Activated effector memory CD4-positive, alpha-beta T cell treated with anti-CD3 and anti-CD28 coated beads, Interleukin-2, amount 50 U/mL, for 16 hours (primary cell): ENCODE measurements at places on chromosomes 13 and 19.

GRCh38 chr13:77729502-77730221, 32.2 kb downstream of the SLAIN1 start:
- peak; percentile 65 for DNase-seq

GRCh38 chr19:34104557-34104956, 67.7 kb upstream of the LSM14A start:
- peak; percentile 38 for DNase-seq

DNA sequence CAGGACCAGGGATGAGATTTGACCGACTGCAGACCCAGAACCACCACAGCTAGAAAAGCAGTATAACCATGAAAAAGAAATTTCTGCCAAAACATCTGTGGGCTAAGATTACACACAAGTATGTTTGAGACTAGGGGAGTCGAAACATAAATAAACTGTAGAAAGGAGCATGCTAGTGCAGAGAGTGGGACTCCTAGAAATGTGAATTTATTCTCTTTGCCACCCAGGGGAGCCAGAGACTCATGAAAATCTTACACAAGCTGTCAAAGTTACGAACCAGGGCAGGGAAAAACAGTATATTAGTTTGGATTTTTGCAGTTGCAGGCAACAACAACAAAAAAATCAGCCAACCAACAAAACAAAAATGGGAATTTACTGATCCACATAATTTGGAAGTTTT, 12.3 kb upstream of the HSPH1 start:
- no peak for DNase-seq

GRCh38 chr19:18912933-18913332, 6.3 kb downstream of the COPE start:
- no peak for DNase-seq

DNA sequence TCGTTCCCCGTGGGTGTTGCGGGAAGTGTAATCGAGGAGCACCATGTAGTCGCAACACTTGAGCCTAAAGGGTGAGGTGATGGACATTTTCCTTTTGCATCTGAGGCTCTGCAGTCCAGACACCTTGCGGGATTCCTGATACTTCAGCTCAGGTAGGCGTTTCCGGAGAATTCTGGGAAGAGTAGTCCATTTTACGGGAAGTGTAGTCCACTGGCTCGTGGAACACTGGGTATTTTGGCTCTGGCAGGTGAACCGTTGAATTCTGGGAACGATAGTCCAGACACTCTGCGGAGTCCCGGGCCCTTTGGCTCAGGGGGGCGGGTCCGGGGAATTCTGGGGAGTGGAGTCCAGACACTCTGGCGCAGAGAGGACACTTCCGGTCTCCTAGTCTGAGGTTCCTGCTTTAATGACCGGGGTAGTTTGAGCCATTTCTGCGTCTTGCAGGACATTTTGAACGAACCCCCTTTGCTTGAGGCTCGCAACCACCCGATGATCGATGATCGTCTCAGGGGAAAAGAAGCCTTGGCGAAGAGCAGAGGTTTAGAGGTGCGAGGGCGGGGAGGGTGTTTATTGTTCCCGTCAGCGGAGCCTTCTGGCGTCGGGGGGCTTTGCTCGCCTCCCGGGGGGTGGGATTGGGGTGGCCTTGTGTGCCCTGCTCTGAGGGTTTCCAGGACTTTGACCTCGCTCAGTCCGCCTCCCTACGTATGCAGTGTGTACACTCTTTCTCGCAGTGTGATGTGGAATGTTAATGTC, at the start of gene ZNF223:
ZNF223 (plus strand) TSS at position 387 of the 753 bp plus-strand sequence. CDS start 3,141 bp downstream, outside the sequence.
- DNase-seq = peak; percentile 88

GRCh38 chr19:22622901-22623840, 11.0 kb upstream of the ZNF492 start:
- no peak for DNase-seq

DNA sequence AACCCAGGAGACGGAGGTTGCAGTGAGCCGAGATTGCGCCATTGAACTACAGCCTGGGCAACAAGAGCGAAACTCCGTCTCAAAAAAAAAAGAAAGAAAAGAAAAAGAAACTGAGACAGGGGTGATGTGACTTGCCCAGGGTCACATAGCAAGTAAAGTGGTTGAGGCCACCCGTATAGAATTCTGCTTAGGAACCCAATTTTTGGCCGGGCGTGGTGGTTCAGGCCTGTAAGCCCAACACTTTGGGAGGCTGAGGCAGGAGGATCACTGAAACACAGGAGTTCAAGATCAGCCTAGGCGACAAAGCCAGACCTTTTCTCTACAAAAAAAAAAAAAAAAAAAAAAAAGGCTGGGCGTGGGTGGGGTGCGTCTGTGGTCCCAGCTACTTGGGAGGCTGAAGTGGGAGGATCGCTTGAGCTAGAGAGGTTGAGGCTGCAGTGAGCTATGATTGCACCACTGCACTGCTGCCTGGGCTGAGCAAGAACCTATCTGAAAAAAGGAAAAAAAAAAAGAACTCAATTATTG, 1.3 kb downstream of the SNRPA start:
- no peak for DNase-seq

DNA sequence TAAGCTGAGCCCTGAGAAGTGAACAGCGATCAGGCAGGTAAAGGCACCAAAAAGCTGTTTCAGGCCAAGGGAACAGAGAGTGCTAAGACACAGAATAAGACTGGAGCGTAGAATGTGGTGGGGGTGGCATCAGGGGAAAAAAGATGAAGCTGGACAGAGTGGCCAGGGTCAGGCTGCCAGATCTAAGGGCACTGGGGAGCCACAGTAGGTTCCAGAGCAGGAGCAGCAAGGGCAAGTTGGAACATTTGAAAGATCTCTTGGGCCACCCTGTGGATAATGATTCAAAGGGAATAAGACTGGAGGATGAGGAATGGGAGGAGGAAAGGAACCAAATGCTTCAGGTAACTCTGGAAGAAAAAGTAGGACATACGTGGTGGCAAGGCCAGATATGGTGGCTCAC, 6.5 kb upstream of the PLIN3 start:
- DNase-seq = no peak

DNA sequence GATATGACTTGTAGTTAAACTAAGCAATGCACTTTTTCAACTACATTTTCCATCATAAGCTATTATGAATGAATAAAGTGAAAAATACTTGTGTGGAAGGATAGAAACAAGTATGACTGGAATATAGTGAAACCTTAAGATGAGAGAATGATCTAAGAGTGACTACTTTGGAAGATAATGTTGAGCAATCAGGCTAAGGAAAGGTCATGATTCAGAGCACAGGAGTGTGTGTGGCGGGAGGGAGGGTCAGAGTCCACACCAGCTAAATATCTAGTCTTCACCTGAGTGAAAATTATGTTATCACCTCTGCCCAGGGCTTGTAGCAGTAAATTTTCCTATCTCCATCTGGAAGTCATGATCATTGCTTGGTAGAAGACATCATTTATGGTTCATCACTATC, 833.4 kb upstream of the ATXN8OS start:
- DNase-seq = no peak

DNA sequence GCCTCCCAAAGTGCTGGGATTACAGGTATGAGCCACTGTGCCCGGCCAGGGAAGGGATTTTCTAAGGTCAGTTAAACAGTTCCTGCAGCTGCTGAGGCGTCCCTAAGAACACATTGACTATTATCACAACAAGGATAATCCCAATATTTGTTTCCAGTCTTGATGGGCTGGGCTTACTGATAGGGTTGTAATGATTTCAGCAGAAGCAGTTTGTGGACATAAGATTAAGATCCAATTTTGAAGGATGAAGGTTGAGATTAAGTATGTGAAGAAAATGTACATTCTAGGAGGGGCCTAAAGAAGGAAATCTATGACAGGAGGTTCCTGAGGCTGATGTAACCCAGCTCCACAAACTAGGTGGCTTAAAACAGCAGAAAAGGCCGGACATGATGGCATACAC, 10.7 kb upstream of the CCDC124 start:
- no peak for DNase-seq

GRCh38 chr13:61830475-61830874, 414.8 kb upstream of the PCDH20 start:
- no peak for DNase-seq

DNA sequence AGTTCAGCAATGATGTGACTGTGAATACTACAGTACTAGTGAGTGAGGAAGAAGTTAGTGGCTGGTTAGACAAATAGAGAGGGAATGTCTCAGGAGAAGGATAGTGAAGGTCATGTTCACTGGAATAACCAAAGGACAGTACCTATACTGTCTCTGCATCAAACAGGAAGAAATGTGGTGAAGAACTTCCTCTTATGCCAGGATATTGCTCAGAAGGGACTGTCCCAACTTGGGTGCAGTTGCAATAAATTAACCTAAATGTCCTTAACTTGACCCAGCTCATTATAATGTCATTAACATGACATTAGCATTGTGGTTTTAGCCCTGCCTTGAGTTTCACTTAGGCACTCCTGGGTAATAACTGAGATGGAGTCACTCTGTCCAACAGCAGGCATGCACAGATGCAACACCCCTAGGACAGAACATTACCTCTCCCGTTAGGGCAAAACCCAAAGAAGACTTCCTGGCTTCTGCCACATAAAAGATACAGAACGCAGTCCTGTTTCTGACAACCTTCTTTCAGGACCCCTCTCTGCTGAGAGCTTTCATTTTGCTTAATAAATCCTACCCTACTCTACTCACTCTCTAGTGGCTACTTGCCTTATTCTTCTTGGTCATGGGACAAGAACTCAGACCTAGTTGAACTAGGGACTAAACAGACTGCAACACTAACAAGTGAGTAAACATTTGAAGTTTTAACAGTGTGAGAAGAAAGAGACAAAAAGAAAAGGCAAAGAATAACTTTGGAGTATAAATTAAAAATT, 1591.6 kb upstream of the MIR17HG start:
- no peak for DNase-seq

DNA sequence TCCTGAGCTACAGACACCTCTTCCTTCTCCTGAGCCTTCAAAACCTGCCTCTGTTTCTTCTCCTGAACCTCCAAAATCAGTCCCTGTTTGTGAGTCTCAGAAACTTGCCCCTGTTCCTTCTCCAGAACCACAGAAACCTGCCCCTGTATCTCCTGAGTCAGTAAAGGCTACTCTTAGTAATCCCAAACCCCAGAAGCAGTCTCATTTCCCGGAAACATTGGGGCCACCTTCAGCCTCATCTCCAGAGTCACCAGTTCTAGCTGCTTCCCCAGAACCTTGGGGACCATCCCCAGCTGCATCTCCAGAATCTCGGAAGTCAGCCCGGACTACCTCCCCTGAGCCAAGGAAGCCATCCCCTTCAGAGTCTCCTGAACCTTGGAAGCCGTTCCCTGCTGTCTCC, 10.0 kb downstream of the CHAMP1 start:
- DNase-seq = no peak

GRCh38 chr13:51801631-51802099, 2.3 kb downstream of the DHRS12 start:
- DNase-seq = no peak

DNA sequence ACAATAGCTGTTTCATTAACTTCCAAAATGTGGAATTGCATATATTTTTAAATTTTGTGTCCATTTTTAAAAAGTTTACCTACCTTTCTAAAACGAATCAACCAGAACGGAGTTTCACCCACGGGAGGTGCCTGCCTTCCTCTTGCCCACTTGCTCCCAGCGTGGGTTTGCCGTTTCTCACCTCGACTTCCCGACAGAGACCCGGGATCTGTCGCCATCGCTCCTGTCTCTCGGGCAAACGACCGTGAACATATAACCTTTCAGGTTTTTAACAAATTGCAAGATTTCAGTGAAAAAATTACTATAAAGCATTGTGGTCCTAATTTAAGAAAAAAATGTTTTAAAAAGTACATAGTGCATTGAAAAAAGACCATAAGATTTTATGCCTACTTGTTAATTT, 4.2 kb downstream of the TMEM255B start:
- peak; percentile 33 for DNase-seq

DNA sequence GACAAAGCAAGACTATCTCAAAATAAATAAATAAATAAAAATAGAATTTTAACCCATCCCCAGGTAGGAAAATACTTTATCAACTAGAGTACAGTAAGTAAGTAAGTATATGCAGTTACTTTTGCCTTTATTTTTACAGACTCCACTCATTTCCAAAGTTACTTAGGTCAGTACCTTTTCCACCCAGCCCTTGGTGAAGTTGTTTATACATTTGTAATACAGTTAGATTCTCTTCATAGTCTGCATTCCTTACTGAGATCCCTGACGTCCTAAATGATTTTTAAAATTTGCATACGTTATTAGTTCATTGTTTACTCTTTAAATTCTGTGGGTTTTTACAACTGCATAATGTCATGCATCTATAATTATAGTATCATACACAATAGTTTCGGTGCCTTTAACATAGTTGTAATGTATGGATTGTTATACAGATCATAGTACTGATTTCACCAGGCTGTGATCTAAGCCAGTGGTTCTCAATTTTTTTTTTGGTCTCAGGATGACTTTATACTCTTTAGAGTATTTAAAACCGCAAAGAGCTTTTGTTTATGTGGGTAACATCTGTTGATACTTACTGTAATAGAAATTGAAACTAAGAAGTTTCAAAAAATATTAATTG, 10.4 kb downstream of the SETDB2 start:
- DNase-seq = no peak

DNA sequence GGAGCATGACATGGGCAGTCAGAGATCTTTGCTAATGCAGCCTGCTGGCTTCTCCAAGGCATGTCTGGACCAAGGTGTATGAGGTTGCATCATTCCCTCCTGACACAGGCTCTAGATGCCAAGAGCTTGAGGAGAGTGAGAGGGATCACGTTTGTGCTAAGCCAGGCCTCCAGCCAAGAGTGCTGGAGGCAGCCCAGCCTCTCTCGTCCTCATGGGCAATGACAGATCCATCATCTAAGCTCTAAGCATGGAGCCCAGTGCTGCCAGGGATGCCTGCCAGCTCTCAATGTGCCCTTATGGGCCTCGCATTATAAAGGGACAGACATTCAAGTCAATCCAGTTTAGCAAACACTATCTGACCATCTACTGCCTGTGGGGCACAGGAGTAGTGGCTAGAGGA, 136.3 kb upstream of the VSTM2B start:
- no peak for DNase-seq

DNA sequence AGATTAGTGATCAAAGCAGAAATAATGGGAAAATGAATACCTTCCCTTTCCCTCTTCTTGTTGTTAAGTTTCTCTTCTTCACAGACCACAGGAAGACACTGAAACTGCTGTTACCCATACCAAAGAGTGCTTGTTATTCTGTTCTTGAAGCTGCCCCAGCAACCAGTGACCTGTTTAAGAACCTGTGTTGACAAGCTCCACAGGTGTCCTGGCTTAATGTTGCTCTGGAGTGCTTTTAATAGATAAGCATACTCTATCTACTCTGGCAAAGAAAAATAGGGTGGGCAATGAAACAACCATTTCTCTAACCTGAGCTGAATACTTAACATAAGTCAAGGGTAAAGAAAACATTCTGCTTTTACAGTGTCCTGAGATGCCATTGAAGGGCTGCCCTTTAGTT, 506.7 kb upstream of the GPC6 start:
- DNase-seq = no peak

DNA sequence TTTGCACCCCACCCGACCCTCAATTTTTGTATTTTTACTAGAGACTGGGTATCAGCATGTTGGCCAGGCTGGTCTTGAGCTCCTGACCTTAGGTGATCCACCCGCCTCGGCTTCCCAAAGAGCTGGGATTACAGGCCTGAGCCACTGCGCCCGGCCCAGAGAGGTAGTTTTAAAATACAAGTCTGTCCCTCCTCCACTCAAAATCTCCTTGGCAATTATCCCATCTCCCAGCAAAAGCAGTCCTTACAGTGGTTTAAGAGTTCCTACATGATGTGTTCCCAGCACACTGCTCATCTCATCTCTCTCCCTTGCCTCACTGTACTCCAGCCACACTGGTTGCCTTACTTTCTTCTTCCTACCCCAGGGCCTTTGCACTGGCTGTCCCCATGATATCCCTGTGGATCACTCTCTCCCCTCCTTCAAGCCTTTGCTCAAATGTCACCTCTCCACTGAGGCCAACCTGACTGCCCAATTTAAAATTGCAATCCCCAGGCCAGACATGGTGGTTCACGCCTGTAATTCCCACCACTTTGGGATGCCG, 24.3 kb downstream of the LRFN3 start:
- DNase-seq = no peak

- DNase-seq = no peak
These were observed 276.4 kb downstream of the KLF5 start for GRCh38 chr13:73335210-73335609.
